ENCODE measurements at places on chromosomes 12 and 14.

- no peak for DNase-seq
These were observed 116.5 kb downstream of the KIF26A start for GRCh38 chr14:104254735-104255400.

DNA sequence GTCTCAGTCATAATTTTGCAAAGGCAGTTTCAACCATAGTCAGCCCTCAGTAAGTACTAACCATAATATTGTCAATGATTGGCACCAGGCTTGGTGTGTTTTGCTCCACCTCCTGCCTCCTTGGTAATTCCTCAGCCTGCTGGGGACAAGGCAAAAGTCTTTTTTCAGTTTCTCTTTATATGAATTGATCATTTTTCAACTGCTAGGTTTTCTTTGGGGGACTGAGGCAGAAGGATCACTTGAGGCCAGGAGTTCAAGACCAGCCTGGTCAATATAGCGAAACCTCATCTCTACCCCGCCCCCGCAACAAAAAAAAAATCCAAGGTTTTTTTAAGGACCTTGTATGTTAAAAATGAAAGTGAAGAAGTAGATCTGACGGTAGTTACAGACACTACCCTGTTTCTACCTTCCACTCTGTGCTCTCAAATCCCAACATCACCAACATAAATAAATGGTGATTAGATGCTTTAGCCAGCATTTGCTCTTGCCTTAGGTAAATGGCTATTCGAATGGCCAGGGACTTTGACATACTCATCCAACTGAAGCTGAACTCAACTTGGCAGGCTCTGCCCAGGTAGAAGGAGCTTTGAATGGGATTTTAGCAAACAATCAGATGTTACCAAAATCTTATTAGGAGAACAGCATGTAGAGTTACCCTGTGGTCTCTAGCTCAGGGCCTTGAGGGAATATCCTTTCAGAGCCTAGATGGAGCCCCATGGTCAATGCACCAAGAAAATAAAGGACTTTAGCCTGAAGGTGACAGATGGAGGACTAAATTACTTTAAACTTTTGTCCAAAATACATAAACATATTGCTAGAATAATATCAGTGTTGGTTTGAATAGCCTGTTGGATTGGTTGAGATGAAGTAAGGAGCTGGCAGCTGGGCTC, 126.9 kb upstream of the AMIGO2 start:
- no peak for DNase-seq

- DNase-seq = no peak
These were observed 160.8 kb upstream of the KRR1 start for GRCh38 chr12:75672200-75672599.

- DNase-seq = no peak
These were observed 20.1 kb downstream of the PACS2 start for GRCh38 chr14:105334383-105335230.

GRCh38 chr14:103698380-103699260, 16.6 kb downstream of the XRCC3 start:
- no peak for DNase-seq

- DNase-seq = no peak
These were observed 36.0 kb downstream of the CDK17 start for GRCh38 chr12:96364092-96364700.

DNA sequence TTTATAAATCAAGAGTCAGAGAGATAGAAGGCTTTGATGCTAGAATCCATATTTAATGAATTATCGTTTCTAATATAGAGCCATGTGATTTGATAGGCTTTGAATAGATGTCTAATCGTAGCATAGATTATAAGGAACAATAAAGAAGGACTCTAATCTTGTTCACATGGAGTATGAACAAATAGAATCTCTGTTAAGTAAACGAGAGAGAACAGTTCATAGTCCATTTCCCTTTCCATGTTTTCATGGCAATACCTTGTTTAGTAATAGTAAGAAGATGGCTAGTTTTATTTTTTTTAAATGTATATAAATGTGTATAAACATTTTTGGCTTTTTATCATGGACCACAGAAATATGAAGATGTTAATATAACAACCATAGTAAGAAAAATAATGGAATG, 32.3 kb upstream of the RAD51AP1 start:
- DNase-seq = no peak

DNA sequence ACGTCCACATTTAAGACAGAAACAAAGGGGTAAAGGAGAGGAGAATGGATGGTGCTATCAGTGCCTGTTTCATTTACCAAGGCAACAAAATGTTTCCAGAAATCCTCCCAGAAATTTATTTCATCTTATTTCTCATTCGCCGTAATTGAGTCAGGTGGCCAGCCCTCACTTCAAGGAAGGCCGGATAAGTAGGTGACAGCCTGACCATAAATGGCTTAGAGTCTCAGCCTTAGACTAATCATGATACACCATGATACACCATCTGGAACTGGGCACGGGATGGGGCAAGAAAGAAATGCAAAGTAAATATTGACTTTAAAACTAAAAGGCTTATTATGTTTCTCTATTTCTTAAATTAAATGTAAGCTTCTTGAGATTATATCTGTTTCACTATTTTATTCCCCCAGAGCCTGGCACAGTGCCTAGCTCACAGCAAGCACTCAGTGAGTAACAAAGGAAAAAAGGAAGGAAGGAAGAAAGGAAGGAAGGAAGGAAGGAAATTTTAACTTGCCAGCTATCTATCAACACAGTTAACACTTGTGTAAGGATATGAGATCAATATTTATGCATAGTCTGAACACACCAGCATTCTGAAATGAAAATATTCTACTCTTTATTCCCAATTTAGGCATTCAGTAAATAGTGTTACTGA, 106.1 kb upstream of the FSCB start:
- no peak for DNase-seq

DNA sequence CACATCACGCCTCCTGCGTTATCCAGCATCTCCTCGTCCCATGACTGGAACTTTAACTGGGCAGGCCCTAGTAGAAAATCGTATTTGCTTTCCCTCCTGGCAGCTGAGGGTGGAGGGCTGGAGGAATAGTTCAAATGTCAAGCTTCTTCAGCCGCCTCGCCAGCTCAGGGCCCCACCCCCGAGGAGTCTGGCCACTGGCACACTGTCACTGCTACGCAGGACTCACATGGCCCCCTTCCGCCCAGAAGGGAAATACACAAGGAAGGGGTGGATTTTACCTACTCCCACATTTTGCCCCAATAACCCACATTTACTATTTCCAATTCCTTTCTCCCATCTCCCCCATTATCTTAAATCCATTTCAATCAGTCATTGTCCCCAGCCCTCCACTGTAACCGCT, 8.6 kb downstream of the SLC6A13 start:
- DNase-seq = no peak

DNA sequence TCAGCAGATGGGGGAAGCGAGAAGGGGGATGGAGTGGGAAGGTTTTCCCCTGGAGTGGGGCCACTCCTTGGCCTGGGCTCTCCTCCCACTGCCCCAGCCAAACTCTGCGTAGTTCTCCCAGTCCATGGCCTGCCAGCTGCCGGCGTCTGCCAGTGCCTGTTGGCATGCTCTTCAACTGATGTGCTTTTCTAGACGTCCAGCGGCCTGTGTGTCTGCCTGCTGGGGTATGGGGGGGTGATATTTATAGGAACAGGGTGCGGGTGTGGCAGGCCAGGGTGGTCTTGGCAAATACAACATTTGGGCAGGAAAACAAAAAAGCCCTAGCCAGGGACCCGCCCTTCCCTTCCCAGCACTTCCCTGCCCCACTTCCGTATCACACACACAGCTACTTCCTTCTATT, 786.3 kb upstream of the NOVA1 start:
- DNase-seq = no peak

DNA sequence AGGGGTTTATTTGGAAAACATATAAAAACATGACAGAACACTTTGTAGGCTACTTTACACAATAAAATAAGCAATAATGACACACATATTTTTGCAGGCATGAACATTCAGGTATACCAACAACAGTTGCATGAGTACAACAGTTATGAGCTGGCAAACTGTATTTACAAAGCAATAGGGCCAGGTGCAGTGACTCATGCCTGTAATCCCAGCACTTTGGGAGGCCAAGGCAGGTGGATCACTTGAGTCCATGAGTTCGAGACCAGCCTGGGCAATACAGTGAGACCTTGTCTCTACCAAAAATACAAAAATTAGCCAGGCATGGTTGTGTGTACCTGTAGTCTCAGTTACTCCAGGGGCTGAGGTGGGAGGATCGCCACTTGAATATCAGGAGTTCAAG, 101.1 kb downstream of the BMP4 start:
- DNase-seq = no peak

DNA sequence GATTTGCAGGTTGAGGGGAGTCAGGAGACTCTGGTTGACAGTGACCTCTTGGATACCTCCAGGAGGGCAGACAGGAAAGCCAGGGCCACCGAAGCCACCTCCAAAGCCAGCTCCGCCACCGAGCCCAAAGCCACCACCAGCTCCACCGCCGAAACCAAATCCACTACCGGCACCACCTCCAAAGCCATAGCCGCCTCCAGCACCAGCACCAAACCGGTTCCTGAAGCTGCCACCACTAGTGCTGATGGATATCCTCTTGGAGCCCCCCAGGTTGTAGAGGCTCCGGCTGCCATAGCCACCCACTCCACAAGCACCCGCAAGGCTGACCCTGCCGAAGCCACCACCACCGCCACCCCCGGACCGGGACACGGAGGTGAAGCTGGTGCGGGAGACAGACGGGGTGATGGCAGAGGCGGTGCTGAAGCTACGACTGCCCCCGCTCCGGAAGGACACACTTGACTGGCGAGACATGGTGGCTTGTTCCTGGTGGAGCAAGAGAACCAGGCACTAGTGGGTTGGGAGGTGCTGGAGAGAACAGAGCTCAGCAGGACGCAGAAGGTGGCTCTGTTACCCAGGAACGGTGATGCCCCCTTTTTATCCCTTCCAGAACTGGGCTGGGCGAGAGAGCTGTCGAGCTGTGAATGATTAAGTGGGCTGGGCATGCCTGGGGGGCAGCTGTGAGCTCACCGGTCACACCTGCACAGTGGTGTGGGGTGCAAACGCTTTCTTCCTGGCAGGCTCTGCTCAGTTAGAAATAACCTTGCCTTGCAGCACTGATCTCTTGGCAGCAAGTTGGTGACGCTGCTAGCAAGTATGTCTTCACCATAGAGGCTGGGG, at the start of gene KRT5:
Gene KRT5 (minus strand): TSS at position 569 of the 837 bp plus-strand sequence. CDS start 98 bp downstream, at position 471.
- DNase-seq = no peak

DNA sequence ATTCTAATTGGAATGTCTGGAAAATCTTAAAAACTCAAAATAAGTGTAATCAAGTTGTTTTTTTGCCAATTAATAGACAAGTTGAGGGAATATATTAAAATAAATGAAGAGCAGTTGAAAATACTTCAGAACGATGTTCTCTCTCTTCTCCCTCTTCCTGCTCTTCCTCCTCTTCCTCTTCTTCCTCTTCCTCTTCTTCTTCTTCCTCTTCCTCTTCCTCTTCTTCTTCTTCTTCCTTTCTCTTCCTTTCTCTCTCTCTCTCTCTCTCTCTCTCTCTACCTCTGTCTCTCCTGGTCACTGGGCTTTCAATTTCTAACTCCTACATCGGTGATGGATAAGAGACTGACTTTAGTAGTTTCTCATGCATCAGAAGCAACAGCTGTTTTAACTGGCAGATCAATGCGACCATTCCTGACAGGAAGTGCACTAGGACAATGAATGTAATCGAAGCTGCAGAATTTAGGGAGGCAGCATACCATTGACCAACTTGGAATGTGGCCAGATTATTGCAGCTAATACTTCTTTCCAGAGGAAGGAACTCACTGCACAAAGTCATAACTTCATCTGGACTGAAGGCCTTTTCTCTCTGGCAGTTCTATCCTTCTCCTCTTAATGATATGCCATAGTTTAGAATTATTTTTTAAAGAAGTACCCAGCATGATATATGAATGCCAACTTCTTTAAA, 13.8 kb upstream of the TMTC2 start:
- DNase-seq = no peak

- no peak for DNase-seq
These were observed 87.7 kb downstream of the SSPN start for GRCh38 chr12:26283046-26283445.

GRCh38 chr12:117518594-117519270, 157.3 kb upstream of the NOS1 start:
- no peak for DNase-seq

DNA sequence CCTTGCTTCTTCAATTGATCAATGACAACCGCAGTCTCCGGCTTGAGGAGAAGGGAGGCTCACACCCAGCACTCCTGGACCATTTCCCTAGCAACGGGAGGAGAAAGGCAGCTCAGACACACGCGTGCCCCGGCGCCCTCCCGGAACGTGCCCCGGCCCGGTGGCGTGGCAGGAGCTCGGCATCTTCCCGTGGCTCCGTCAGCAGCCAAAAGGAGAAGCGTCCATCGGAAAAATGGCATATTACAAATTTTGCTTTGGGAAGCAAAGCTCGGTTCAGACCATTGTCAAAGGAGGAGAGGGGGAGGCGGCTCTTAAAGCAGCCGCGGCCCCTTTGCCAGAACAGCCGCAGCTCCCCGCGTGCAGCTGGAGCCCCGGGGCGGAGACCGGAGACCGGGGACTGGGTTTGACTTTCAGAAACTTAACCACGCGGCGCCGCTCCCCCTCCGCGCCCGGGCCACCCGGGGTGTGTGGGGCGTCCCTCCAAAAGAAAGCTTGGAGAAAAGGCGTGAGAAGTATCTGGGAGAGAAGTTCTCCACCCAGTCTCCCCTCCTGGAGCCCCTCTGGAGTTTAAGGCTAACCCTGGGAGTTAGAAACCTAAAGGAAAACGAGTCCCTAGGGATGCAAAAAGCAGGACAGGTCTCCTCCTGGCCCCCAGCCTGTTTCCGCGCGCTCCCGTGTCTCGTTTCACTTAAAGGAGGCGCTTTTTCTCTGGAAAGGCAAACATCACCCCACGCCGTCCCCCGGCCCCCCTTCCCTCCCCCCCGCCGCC, 545 bp downstream of the PPFIA2 start:
- DNase-seq = no peak

GRCh38 chr14:20834899-20835298, 32.3 kb upstream of the RNASE1 start:
- no peak for DNase-seq

DNA sequence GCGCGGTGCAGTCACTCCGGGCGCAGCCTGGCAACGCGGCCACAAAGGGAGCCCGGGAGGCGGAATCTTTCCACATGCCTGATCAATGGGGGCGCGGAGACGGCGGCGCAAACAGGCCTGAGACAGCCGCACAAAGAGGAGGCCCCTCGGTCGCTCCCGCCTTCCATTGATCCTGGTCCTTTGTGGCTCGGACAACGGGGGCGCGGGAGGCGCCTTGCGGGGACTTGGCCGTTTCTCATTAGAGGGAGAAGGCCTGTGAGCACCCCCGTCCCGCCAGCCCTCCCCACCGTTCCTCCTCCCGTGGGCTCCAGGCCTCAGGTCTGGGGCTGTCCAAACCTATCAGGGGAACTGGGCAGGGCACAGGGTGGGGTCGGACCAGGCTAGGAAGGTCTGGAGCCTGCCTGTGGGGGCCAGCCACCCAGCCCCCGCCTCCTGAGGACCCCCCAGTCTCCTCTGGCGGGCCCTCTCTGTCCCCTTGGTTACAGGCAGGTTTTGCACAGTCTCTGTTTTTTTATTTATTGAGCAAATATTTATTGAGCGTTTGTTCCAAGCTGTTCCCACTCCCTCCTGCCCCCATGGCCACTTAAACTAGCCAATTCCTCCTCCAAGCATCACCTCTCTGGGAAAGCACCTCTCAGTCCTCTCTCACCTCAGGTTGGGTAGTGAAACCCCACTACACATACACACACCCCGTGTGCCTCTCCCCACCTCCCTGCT, 29.0 kb upstream of the MSI1 start:
- DNase-seq = no peak
